SW 1271 (cell line): ENCODE measurements at places on chromosomes 5 and 9.

GRCh38 chr5:152140347-152140746 is 215.7 kb upstream of the GLRA1 start:
- no peak for DNase-seq

DNA sequence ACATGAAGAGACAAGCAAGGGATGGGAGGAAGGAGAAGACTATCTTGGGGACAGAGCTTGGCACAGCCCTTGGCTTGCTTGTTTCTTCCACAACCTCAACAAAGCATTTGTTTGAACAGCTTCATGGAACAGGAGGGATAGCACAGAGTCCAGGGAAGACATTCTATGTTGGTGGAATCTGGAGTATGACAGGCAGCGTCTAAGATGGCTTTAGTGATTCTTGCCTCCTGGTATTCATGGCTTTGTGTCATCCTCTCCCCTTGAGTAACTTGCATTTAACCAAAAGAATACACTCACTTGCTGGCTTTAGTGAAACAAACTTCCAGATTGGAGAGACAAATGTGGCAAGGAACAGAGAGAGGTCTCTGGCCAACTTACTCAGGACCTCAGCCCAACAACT is 30.8 kb upstream of the RECK start:
- no peak for DNase-seq

DNA sequence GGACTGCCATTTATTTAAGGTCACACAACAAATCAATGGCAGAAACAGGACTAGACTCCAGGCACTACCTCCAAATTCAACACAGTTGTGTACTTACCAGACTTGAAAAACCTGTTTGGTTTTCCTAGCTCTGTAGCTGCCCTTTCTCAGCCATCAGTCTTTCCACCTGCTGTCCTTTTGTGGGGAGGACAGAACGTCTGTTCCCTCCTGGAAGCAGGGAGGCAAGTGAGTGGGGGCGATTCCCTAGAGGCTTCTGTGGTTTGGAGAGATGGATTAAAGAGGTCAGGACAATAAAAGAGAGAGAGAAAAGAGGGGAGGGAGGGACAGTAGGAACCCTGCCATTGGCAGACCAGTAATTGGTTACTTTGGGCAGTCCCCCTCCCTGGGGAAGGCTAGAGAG is 14.7 kb downstream of the ASTN2 start:
- no peak for DNase-seq

- DNase-seq: no peak
Measured at GRCh38 chr9:37338218-37338617, 84.3 kb upstream of the GRHPR start.

DNA sequence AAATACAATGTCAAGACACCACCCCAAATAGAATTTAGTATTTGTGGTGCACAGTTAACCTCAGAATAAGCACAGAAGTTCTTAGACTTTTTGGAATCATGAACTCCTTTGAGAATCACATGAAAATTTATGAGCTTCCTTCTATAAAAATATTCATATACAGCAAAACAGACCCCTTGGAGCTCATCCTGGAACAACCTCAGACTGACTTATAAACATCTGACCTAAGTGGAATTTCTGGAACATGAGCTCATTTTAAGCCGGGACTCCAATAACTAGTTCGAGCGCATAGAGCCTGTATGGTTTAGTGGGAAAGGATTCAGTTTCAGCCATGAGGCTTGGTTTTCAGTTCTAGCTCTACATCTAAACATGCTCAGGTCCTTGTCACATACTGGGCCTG is 192.3 kb downstream of the DEPDC1B start:
- DNase-seq: no peak

GRCh38 chr5:64722588-64722987 is 32.3 kb downstream of the SHISAL2B start:
- DNase-seq: no peak

DNA sequence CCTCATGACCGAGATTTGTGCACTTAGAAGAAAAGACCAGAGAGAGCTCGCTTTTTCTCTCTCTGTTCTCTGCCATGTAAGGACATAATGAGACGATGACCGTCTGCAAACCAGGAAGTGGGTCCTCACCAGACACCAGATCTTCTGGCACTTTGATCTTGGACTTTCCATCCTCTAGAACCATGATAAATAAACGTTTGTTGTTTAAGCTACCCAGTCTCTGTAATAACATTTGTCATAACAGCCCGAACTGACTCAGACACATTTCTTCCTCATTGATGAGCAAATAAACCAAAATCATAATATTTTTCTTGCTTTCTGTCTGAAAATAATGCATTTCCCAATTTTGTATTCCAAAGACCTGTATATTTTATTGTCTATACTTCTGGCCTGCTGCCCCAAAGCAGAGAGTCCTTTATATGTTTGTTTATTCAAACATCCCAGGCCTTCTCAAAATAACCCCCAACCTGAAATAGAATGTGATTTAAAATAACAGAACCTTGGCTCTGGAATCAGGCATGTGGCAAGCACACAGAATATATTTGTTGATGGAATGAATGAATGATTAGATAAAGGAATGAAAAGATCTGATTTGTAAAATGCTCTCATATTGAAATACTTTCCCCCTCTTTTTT is 396.5 kb downstream of the ADGRV1 start:
- no peak for DNase-seq
